ENCODE measurements at places on chromosomes 13 and 19.

DNA sequence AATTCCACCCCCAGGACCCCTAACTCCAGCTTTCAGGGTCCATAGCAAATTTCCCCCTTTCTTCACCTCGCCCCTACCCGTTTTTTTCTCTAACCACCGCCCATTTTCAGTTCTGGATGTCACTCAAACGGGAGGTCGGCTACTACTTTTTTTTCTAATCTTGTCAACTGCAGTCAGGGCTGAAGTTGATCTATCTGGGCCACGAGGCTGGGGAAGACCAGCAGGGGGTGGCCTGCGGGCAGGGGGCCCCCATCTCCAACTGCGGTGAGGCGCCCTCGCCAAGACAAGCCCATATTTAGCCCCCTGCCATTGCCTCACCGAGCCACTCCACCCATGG lies 748 bp downstream of the LHFPL6 start:
- no peak overlapping the region for H3K27ac ChIP-seq
- peaks cover 10% of the 10 kb centered on the region for H3K4me1 ChIP-seq
- H3K4me3 ChIP-seq = peak overlapping the region; percentile 72
- H3K27me3 ChIP-seq = peaks cover 54% of the 10 kb centered on the region

GRCh38 chr13:44815623-44816022 lies 173.6 kb downstream of the NUFIP1 start:
- H3K4me3 ChIP-seq = no peak overlapping the region
- H3K27ac ChIP-seq = no peak overlapping the region
- H3K4me1 ChIP-seq = peaks cover 6% of the 10 kb centered on the region
- peaks cover 22% of the 10 kb centered on the region for H3K27me3 ChIP-seq

- H3K27me3 ChIP-seq = peaks cover 25% of the 10 kb centered on the region
- no peak within 1 kb of the TSS for H3K4me3 ChIP-seq
- H3K4me1 ChIP-seq = peaks cover under 1% of the 10 kb centered on the region
- no peak for DNase-seq
- H3K36me3 ChIP-seq = no peaks in the 10 kb centered on the region
Measured at GRCh38 chr19:708154-709143, at the start of gene PALM. PALM (plus strand) TSS chr19:708935; CDS start chr19:709147, 212 bp downstream.

- H3K36me3 ChIP-seq = peaks cover 26% of the 10 kb centered on the region
- peak overlapping the region; percentile 52 for H3K27ac ChIP-seq
- no peak overlapping the region for H3K4me3 ChIP-seq
Measured at GRCh38 chr19:1618157-1619093, 13.2 kb upstream of the UQCR11 start.

GRCh38 chr13:49540552-49540951 lies 44.8 kb downstream of the PHF11 start:
- no peak for DNase-seq
- H3K36me3 ChIP-seq = peaks cover 34% of the 10 kb centered on the region
- H3K27me3 ChIP-seq = no peaks in the 10 kb centered on the region
- peaks cover 19% of the 10 kb centered on the region for H3K4me1 ChIP-seq
- H3K27ac ChIP-seq = peak overlapping the region; percentile 84
- H3K4me3 ChIP-seq = peak overlapping the region; percentile 70

DNA sequence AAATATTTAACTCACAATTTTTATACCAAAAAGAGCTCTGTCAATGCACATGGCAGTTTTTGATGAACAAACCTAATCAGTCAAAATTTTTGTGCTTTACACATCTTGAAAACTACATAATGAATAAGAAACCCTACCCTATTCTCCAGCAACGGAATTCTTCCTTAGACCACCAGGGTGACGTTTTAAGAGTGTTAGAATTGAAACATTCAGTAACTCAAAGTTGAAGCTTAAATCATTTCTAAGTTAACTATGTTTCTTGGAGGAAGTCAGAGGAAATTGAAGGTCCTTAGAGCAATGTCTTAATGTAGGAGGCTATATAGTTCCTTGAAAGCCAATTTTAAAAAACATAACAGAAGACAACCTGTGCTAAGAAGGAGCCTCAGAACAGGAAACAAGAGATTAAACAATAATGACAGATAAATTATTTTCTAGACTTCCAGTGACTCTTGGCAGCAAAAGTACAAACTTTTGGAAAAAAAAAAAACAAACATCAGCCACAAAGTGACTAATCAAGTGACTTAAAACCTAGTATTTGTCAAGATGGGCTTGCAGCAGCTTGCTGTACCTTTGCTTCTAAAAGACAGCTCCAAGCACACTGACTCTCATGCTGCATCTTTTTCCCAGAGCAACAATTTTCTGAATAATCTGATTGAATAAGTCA lies 6.2 kb downstream of the SPRY2 start:
- no peak for DNase-seq
- H3K27ac ChIP-seq = no peak overlapping the region

DNA sequence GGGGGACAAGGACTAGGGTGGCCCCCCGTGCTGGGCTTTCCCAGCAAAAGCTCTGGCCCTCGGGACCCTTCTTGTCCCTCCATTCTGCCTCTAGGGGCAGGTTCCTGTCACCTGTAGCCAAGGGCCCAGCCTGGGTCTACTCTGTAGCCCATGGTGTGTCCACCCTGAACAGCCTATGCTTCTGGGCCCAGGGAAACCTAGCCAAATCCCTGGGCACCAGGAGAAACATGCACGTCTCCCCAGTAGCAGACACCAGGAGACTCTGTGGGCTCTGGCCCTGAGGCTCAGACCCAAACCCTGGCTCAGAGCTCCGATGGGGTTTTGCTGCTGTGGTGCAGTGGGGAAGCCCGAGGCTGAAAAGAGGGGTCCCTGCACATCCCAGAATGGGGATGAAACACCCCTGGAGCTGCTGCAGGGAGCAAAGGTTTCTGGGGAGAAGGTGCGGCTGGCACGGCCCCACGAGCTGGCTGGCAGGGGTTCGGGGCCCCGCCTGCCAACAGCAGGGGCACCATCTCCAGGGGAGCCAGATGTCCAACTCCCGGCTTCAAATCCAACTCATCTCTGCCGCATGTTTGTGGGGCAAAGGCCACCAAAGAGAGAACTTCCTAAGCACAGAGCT lies 18.2 kb downstream of the CEBPG start:
- no peak overlapping the region for H3K27ac ChIP-seq
- no peaks in the 10 kb centered on the region for H3K27me3 ChIP-seq
- H3K4me3 ChIP-seq = no peak overlapping the region

DNA sequence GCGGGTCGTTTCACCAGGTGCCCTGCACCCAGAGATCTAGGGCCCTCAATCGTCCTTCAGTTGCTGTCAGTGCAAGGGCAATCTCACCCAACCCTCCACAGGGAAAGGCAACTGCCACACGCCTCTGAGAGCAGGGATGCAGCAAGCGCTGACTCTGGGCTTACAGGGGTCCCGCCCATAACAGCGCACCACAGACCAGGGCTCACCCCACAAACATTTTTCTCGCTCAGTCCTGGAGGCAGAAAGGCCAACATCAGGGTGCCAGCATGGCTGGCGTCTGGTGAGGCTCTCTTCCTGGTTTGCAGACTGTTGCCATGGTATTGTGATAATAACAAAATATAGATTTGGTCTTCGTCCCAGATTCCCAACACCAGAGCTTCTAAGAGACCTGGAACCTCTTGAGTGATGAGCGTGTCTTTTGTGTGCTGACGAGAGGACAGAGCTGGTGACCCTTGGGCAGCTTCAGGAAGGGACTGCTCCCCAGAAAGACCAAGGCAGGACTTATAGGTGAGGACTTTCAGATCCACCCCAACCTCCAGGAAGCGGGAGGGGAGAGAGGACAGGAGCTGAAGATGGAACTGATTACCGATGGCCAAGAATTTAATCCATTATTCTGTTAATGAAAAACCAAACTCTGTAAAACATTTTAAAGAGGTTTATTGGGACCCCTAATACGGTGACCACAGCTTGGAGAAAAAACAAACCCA lies 51.3 kb downstream of the C13orf46 start:
- no peak overlapping the region for H3K27ac ChIP-seq
- H3K4me3 ChIP-seq = no peak overlapping the region
- H3K27me3 ChIP-seq = peaks cover 4% of the 10 kb centered on the region
- no peaks in the 10 kb centered on the region for H3K4me1 ChIP-seq

DNA sequence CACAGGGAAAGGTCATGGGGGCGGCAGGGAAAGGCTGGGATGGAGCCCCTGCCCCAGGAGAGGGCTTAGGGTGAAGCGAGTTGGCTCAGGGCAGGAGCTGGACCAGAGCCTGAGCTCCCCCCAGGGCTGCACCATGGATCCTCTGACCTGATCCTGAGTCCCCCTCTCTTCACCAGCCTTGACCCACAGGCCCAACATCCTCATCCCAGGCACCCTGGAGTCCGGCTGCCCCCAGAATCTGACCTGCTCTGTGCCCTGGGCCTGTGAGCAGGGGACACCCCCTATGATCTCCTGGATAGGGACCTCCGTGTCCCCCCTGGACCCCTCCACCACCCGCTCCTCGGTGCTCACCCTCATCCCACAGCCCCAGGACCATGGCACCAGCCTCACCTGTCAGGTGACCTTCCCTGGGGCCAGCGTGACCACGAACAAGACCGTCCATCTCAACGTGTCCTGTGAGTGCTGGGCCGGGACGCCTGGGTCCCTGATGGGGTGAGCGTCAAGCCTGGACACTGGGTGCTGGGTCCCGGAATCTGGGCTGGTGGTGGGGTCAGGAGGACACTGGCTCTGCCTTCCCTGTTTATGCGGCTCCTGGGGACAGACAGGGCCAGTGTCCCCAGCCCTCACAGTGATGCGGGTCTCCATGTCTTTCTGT lies 842 bp downstream of the SIGLEC9 start:
- H3K4me1 ChIP-seq = peaks cover 55% of the 10 kb centered on the region
- no peak overlapping the region for H3K27ac ChIP-seq
- DNase-seq = no peak

- H3K4me1 ChIP-seq = peaks cover 10% of the 10 kb centered on the region
- H3K27me3 ChIP-seq = no peaks in the 10 kb centered on the region
- H3K4me3 ChIP-seq = no peak overlapping the region
- no peak overlapping the region for H3K27ac ChIP-seq
Measured at GRCh38 chr13:33665626-33666175, 152.2 kb upstream of the RFC3 start.

GRCh38 chr19:33697766-33698165 lies 76.0 kb downstream of the CHST8 start:
- H3K27ac ChIP-seq = no peak overlapping the region
- H3K4me3 ChIP-seq = no peak overlapping the region
- H3K4me1 ChIP-seq = no peaks in the 10 kb centered on the region
- no peaks in the 10 kb centered on the region for H3K36me3 ChIP-seq
- no peaks in the 10 kb centered on the region for H3K27me3 ChIP-seq

DNA sequence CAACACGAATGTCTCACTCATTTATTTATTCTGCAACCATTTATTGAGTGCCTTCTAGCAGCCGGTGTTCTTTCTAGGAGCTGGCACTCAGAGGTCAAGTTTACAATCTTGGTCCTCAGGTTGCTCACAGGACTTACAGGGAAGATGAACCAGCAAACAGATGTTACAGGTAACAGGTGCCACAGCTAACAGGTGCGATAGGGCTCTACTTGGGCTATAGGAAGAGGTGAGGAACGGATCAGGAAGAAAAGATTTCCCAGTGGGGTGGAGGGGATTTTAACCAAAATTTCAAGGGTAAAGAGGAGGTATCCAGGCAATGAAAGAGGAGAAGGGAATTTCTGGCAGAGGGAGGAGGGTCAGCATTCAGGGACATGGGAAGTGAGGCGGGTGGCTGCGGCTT lies 87.3 kb upstream of the FARP1 start:
- no peak overlapping the region for H3K27ac ChIP-seq
- no peaks in the 10 kb centered on the region for H3K36me3 ChIP-seq
- no peaks in the 10 kb centered on the region for H3K27me3 ChIP-seq
- DNase-seq = no peak
- H3K4me3 ChIP-seq = no peak overlapping the region
- H3K4me1 ChIP-seq = no peaks in the 10 kb centered on the region

DNA sequence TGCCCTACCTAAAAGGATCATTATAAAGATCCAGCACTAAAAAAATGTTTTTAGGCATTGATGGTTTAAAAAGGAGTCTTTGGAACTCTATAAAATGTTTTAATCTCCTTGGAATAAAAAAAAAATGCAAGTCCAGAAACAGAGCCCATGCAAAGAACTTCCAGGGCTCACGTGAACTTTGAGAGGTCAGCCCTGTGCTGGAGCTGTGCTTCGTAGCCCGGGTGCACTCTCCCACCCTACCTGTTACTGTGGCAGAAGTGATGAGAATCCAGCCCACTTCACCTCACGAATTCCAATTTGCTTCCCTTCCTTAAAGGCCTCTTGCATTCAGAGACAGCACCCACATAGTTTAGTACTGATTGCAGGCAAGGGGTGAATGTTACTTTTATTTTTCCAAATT lies 267.7 kb downstream of the SHISA2 start:
- H3K36me3 ChIP-seq = no peaks in the 10 kb centered on the region
- H3K27ac ChIP-seq = no peak overlapping the region
- H3K4me3 ChIP-seq = no peak overlapping the region
- H3K27me3 ChIP-seq = no peaks in the 10 kb centered on the region

GRCh38 chr13:92974905-92975429 lies 251.6 kb upstream of the GPC6 start:
- H3K36me3 ChIP-seq = no peaks in the 10 kb centered on the region
- H3K27me3 ChIP-seq = no peaks in the 10 kb centered on the region
- H3K27ac ChIP-seq = no peak overlapping the region
- no peak for DNase-seq
- H3K4me3 ChIP-seq = no peak overlapping the region
- no peaks in the 10 kb centered on the region for H3K4me1 ChIP-seq

DNA sequence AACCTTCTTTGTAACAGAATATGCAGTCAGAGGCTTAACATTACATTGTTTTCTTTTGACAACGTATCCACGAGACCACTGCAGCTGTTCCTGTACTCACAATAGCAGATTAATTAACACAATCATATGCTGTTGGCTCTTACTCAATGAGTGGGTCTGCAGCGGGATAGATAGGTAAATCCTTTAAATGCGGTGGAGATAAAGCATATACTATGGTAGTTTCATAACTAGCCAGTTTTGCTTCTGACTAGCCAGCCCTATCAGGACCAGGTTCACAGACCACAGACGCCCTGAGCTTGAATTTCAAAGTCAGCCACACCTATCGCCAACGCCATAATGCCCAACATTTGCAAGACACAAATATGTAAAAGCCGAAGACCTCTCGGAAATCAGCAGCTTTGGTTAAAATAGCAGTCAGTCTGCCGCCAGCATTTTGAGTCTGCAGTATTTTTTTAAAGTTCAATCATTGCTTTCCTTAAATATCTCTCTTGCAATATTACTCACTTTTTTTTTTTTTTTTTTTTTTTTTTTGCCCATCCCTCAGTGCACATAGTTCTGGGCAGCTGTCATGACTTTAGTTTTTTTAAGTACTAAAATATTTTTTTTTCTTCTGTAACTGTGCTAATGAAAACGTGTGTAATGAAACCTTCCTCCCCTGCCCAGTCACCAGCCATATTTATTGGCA lies 120.5 kb downstream of the ZNF536 start:
- no peaks in the 10 kb centered on the region for H3K36me3 ChIP-seq
- H3K4me3 ChIP-seq = no peak overlapping the region
- H3K27ac ChIP-seq = no peak overlapping the region
- H3K4me1 ChIP-seq = no peaks in the 10 kb centered on the region
- DNase-seq = no peak
- H3K27me3 ChIP-seq = no peaks in the 10 kb centered on the region

DNA sequence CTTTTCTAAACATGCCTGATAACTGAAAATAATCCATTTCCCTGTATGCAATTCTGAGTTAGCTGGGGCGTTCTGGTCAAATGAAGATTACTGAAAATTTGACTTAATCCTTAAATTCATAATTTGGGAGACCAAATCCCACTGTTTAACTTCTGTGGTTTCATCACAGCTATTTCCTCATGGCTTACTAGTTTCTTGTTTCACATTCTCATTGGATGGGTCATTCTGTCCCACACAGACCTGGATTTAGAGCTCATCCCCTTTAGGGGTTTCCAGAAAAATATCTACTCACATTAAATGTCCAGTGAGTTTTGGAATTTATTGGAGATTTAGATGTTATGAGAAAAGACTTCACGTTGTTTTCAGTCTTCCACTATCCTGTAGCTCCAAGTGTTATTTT lies 709.3 kb upstream of the KLHL1 start:
- no peak overlapping the region for H3K4me3 ChIP-seq
- H3K36me3 ChIP-seq = no peaks in the 10 kb centered on the region
- no peak overlapping the region for H3K27ac ChIP-seq
- no peaks in the 10 kb centered on the region for H3K27me3 ChIP-seq
- H3K4me1 ChIP-seq = no peaks in the 10 kb centered on the region
- DNase-seq = no peak
